ENCODE measurements at places on chromosomes 4 and X.

GRCh38 chr4:162241857-162242256 is 78.1 kb upstream of the FSTL5 start:
- no peak for DNase-seq

- no peak for DNase-seq
These were observed 1.6 kb upstream of the NDST3 start for GRCh38 chr4:118032691-118033090.

- DNase-seq = peak; percentile 13
These were observed 126.3 kb downstream of the NEK1 start for GRCh38 chr4:169485791-169486742.

GRCh38 chr4:119025916-119026661 is 109.5 kb upstream of the MYOZ2 start:
- peak; percentile 85 for DNase-seq

- DNase-seq = no peak
These were observed 67.8 kb downstream of the SLC34A2 start for GRCh38 chr4:25723409-25723808.

GRCh38 chr4:10225096-10225495 is 108.5 kb upstream of the WDR1 start:
- no peak for DNase-seq

DNA sequence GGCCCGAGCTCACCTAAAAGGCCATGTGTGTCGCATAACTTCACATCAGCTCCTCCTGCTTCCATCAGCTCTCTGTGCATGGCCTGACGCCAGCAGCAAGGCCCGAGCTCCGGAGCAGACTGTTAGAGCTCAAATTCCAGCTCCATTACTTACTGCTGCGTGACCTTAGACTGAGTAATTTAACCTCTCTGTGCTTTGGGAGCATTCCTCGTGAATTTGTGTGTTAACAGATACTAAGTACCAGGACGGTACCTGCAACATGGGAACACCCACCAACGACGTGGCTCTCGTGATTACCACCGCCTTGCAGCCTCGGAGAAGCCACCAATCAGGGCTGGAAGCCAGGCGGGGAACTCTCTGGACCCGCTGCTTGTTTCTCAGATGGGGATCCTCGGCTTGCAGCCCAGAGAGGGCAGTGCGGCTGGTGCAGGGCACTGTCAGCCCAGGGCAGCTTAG is 12.9 kb downstream of the LETM1 start:
- DNase-seq = peak; percentile 66

Data from skeletal muscle cell (primary cell).